ENCODE measurements at places on chromosomes 11 and 22.

GRCh38 chr11:126418887-126419286, 63.4 kb downstream of the ST3GAL4 start:
- DNase-seq: no peak

GRCh38 chr11:110524238-110524637, 94.5 kb downstream of the FDX1 start:
- no peak for DNase-seq

- no peak for DNase-seq
Observed at GRCh38 chr11:3906166-3906565, 50.7 kb downstream of the STIM1 start.

DNA sequence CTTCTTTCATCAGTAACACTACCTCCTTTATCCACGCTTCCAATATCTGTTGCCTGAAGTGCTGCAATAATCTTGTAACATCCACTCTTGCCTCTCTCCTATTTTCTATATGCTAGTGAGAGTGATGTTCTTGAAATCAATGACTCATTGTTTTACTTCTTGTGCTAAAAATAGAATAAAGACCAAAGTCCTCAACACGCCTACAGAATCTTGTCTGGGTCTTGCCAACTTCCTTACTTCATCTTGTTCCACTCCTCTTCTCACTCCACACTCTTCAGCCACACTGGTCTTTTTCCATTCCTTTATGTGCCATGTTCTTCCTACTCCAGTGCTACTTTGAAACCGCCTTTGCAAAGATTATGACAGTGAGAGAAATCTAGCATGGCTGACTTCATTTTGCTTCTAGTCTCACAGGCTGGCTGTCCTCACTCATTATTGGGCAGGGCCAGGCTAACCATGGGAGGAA, 136.4 kb downstream of the CCDC81 start:
- DNase-seq: no peak

GRCh38 chr11:112968941-112969713, 7.9 kb downstream of the NCAM1 start:
- no peak for DNase-seq
